ENCODE measurements at places on chromosomes 3 and 15.

DNA sequence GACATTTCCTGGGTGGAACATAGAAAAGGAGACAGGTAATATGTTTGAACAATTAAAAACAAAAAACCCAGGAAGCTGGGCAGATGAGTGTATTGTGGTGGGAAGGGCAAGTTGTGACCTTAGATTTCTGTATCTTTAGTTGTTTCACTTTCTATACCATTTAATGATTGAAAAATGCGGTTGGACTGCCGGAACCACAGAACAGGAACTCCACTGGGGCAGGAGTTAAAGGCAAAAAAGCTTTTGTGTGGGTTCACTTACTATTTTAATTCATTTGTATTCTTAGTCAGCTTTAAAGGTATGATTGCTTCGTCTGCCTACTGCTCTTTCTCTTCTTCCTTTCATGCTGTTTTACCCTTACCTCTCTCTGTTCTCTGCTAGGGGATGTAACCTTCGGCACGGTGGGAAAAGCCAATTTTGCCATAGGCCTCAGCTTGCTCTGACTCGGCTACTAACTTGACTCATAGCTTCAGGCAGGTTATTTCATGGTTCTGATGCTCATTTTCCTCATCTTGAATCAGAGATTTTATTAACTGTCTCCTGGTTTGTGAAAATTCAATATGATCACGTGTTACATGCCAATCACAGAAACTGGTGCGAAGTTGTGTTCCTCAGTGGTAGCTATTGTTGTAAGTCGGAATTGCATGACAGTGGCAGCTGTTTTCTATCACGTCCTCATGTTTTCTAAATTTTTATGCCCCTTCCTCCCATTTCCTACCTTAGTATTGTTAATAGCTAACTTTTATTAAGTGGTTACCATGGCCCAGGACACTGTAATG, 1.6 kb upstream of the MCTP2 start:
- DNase-seq, result no peak

GRCh38 chr3:51953445-51953844, 1.7 kb upstream of the GPR62 start:
- no peak for DNase-seq

- no peak for DNase-seq
Observed at GRCh38 chr3:10738688-10739372, 77.2 kb upstream of the SLC6A11 start.

DNA sequence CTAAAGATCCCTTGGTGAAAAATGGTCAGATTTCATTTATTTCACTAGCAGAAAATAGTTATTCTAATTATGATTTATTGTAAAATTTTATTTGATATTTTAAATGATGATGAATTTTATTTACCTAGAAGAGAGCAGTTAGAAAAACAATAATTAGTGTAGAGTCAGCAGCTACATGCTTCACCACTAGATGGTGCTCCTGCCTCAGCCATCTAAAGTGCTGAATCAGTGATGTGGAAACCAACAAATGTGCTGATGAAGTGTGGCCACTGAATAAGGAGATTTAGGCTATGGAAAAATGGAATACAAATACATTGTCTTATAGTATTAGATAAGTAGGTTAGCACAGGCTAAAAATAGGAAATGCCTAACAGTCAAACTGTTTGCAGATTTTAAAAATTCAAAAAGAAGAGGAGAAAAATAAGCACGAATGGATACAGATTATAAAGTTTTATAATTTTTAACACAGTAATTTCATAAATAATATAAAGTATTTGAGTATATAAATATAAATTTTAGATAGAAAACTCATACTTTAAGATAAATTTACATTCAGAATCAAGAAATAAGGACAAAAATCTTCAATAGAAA, 109.8 kb downstream of the PPP2R3A start:
- no peak for DNase-seq

DNA sequence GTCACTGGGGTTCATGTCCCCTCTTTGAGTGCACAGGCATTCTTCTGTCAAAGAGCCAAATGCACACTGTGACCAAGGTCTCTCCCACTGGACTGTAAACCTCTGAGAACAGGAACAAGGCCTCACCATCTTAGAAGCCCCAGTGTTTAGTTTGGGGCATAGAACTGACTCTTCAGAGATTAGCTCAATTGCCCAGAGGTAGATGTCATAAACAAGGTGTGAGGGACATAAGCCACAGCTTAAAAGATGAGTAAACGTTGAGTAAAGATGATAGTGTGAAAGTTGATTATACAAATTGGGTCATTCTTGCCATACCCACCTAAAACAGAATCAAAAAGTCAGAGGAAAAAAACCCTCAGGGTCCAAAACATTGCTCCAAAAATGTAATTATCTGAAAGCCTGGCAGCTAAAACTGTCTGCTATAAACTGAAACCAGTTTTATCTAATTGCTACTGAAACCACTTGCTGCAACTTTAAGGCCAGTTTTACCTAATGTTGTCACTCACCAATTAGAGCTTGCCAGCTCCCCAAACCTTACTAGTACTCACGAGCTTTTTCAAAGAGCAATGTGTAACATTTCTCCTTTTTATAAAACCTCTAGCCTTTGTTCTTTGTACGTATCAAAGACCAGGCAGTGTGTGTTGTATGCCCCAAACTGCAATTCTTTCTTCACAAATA, 415.2 kb downstream of the RAP2B start:
- no peak for DNase-seq

GRCh38 chr15:79101866-79102581, 11.4 kb upstream of the RASGRF1 start:
- DNase-seq, result no peak

- DNase-seq, result no peak
Observed at GRCh38 chr15:67741308-67741707, 84.0 kb upstream of the SKOR1 start.

DNA sequence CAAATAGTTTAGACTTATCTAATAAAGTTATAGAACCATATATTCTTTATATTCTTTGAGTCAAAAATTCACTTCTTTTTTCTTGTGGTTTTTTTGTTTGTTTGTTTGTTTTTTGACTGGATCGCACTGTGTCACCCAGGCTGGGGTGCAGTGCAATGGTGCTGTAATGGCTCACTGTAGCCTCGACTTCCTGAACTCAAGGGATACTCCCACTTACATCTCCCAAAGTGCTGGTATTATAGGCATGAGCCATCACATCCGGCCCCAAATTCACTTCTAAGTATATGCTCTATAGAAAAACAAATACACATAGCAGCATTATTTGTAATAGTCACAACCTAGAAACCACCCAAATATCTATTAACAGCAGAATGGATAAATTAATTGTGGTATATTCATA, 13.7 kb upstream of the SLTM start:
- no peak for DNase-seq

DNA sequence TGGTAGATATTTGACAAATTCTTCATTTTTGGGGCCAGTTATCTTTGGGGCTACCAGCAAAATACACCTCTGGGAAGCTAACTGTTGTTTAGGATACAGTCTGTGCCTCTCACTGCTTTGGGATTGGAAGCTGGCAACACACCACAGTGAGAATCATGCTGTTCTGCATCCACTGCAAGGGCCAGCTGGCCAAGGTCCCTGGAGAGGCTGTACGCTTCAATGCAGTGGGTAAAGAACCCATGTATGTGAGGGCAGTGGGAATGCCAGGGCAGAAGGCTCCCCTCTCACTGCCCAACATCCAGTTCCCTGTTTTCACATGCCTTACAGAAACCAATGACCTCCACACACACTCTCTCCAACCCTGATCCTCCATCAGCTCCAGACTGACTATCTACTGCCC, 20.1 kb downstream of the ZDHHC3 start:
- DNase-seq, result no peak

GRCh38 chr15:69074001-69074842, 59.7 kb downstream of the NOX5 start:
- no peak for DNase-seq

DNA sequence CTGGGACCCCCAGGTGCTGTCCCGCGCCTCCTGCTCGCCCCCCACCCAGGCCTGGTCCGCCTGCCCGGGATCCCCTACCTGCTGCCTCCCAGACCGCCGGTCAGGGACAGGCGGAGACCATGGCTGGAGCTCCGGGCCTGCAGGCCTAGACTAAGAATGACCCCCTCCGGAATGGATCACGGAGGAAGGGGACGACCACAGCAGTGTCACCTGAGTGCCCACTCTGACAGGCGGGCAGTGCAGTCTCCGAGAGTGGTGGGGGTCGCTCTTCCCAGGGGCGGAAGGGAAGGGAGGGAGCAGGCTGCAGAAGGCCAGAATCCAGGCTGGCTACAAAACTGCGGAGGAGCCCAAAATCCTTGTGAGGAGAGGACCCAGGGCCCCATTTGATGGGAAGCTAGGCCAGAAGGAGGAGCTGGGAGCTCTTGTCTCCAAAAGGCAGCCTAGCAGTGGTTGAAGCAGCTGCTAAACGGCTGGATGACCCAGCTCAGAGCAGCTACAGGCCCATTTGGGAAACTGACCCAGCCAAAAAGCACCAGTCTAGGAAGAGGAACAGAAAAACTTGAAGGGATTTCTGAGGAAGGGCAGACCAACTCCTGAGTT, 908 bp upstream of the RAB43 start:
- no peak for DNase-seq

- no peak for DNase-seq
Observed at GRCh38 chr3:49916686-49917085, 12.9 kb downstream of the MON1A start.

DNA sequence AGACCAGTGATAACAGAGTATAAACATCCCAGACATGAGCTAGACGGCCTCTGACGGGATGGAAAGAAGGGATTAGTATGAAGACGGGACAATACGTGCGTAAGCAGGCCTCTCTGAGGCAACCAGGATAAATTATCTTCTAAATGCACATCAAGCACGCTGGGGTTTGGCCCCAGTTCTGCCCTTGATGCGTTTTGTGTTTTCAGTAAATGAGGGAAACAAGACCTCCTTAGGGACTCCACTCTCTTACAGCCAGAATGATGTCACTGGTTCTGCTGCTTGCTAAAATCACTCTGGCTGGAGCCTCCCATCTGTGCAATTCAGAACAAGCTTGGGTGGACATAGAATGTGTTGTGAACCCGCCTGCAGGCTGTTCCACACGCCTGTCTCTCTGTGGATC, 156.0 kb upstream of the MCTP2 start:
- no peak for DNase-seq

- no peak for DNase-seq
Observed at GRCh38 chr3:103126115-103126514, 691.3 kb downstream of the ZPLD1 start.

DNA sequence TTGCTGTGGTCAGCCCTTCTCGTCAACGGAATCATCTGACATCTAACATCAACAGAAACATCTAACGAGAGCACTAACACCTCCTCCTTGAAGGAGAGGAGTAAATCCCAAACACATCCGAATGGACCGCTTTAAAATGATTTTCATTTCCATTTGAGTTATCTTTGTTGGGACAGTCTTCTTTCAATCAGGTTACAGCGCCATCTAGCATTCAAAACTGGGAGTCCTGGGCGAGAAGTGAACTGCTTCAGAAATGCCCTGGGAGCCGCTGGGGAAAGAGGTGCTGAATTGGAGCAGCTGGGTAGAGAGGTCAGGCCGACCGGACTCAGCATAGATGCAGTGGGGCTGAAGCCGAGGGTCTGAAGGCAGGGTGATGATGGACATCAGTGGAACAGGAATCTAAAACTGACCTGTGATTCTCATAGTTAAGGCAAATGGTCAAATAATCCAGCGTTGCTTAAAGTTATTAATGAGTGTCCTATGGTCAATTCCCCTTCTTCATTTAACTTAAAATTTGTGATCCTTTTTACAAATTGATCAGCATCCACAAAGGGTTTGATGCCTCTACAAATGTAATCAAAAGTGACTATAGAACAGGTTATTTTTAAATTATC, 170.0 kb upstream of the NDN start:
- DNase-seq, result no peak

DNA sequence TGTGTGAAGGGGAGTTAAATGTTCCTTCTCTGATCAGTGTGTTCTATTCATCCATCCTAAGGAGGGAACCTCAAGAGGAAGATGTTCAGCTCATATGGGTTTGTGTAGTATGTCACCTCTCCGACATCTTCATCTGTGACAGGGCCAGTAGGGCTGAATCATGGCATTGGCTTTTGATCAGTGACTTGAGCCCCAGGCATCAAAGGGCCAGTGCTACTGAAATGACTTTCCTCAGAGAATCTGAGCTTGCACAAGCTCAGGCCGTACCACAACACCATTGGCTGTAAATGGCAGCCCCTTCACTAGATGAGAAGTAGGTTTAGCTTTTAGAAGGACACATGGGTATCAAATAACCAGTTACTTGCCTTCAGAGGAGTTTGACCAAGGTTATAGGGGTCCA, 183.2 kb upstream of the NR2E3 start:
- DNase-seq, result no peak

GRCh38 chr3:133831966-133832801, 26.6 kb downstream of the SRPRB start:
- no peak for DNase-seq

GRCh38 chr3:124419303-124419702, 310.9 kb upstream of the UMPS start:
- DNase-seq, result no peak

GRCh38 chr15:47035475-47036406, 681.6 kb upstream of the SEMA6D start:
- DNase-seq, result no peak

GRCh38 chr15:92205255-92205739, 188.4 kb upstream of the ST8SIA2 start:
- DNase-seq, result no peak

- DNase-seq, result no peak
Observed at GRCh38 chr15:46918462-46919140, 798.7 kb upstream of the SEMA6D start.

GRCh38 chr3:114449271-114450007, 155.6 kb downstream of the TIGIT start:
- DNase-seq, result no peak

GRCh38 chr3:42032693-42033349, 58.3 kb upstream of the TRAK1 start:
- no peak for DNase-seq

GRCh38 chr15:22966321-22967083, 13.7 kb downstream of the CYFIP1 start:
- no peak for DNase-seq

- no peak for DNase-seq
Observed at GRCh38 chr3:43755516-43756200, 64.9 kb downstream of the ABHD5 start.

- no peak for DNase-seq
Observed at GRCh38 chr3:197464794-197465193, 91.0 kb downstream of the BDH1 start.

DNA sequence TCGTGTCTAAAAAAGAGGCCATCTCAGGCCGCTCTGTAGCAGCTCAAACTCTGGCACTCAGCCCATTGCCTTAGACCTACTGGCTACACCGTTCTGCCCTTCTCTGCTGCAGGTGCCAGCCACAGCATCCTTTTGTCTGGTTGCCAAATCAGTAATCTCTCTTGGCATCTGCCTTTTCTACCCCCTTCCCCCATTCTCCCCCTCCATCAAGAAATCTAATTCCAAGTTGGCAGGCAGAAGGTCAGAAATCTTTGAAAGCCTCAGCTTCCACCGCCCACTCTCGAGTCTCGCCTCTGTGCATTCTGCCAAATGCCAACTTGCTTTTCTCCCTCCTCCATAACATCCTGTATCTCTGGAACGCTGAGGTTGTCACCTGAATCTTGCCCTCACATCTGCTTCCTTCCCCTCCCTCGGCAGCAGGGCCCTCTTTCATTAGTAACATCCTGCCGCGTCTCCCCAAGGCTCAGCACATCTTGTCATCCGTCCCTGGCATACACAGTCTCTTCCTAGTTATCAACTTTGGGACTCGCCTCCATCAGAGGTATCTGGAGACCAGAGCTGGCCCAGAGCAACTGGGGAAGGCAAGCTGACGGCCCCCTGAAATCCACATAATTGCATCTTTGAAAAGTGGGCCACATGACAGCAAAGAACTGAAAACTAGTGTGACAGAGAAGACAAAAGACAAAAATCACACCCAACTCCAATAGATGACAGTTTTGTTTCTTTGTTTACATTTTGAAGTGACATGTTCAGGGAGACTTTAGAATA, 312.0 kb upstream of the CCDC54 start:
- no peak for DNase-seq

Data from cortex of kidney (tissue), 1 donor.